ENCODE measurements at places on chromosomes 2 and 18.

DNA sequence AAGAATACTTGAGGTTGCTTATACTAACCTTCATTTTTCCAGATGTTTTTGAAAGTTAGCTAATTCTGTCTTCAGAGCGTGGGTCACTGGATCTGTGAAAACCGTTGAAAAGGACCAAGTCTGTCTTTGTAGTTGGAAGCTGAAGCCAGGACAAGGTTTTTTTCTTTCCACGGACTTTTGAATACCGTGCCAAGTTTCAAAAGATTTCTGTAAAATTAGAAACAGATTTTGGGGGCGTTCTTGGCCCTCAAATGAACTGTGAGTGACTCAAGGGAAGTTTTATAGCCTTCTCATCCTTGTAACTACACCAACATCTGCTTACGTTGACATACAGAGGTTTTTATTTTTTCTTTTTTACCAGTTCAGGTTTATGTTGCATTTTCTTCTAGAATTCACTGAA lies at the start of gene FAP:
TSS of gene FAP (minus strand) at position 152 of the 400 bp plus-strand sequence. CDS start at position 34, 118 bp downstream.
- no peak for DNase-seq

- no peak for DNase-seq
Measured at GRCh38 chr2:183840061-183840584, 715.9 kb downstream of the NUP35 start.

DNA sequence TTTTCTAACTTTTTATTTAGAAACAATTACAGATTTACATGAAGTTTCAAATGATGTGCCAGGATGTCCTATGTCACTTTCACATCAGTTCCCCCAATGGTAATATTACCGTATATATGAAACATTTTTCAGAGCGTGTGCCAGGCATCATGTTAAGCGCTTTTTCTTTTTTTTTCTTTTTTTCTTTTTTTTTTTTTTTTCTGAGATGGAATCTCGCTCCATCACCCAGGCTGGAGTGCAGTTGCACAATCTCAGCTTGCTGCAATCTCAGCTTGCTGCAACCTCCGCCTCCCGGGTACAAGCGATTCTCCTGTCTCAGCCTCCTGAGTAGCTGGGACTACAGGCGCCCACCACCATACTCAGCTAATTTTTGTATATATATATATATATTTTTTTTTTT lies 5.6 kb upstream of the PPP4R1 start:
- DNase-seq, result no peak

DNA sequence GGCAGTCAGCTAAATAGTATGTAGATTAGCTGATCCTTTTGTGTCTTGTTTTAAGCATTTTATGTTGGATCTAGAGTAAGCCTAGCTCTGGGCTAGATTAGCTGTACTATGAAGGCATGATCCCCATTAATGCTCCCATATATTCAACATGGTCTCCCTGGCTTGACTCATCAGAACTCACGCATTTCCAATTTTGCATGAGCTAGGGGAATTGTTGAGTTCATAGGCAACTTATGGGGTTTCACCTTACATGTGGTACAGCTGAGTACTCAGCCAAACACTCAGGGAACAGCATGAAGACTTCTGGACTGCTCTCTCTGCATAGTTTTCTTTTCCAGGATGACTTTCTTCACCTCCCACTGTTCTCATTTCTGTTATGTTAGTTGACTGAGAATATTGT lies 248.2 kb downstream of the TMX3 start:
- no peak for DNase-seq

GRCh38 chr2:80459028-80459427 lies 154.5 kb upstream of the LRRTM1 start:
- DNase-seq, result no peak

DNA sequence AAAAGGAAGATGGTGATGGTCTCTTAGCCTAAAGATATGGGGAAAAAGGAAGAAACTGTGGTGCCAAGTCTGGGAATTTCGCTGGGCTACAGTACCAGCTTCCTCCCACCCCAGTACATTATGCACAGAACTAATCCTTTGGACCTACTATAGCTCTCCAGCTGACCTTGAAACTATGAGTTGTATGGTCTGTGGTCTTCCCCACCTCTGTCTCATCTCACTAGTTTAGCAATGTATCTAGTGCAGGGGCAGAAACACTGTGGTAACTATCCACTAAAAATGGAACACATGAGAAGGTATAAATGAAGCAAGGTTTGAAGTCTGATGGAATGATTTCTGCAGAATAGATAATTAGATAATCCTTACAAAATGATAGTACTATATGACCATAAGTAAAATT lies 190.4 kb upstream of the CCDC150 start:
- no peak for DNase-seq

GRCh38 chr2:237432484-237433092 lies 18.6 kb upstream of the COL6A3 start:
- DNase-seq, result peak; percentile 65

DNA sequence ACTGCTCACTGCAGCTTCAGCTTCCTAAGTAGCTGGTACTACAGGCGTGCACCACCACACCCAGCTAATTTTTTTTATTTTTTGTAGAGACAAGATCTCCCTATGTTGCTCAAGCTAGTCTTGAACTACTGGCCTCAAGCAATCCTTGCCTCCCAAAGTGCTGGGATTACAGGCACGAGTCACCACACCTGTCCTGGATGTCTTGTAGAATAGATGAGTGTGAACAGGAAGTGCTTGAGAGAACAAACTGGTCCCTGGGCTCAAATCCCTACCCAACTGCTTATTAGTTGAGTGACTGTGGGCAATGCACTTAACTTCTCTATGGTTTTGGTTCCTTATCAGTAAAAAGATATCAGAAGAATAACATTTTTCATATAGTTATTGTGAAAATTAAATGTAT lies 34.2 kb downstream of the PKDCC start:
- DNase-seq, result no peak

GRCh38 chr2:23499439-23499838 lies 114.5 kb downstream of the KLHL29 start:
- no peak for DNase-seq

DNA sequence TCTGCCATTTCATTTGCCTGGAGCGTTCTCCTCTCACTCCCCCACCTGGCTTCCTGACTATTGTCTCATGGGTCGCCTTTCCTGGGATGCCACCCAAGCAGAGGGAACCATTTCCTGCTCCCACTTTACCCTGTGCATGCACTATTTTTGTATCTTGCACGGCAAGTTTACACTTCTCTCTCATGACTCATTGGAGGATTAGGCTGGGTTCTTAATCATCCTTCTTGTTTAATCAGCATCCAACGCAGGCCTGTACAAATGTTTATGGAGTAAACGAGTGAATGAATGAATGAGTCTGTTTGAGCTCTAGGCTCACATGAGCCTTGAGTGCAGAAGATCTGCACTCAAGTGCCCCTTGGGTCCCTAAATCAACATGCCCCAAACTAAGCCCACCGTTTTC lies 3.8 kb upstream of the ARHGAP25 start:
- no peak for DNase-seq

DNA sequence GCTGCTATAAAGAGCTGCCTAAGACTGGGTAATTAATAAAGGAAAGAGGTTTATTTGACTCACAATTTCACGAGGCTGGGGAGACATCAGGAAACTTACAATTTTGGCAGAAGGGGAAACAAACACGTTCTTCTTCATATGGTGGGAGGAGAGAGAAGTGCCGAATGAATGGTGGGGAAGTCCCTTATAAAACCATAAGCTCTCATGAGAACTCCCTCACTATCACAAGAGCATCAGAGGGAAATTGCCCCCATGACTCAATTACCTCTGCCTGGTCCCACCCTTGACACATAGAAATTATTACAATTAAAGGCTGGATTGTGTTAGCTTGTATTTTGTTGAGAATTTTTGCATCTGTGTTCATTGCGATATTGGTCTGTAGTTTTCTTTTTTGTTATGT lies 460.5 kb upstream of the RAB6C start:
- DNase-seq, result no peak

GRCh38 chr2:65464604-65465003 lies 32.2 kb upstream of the SPRED2 start:
- DNase-seq, result no peak

DNA sequence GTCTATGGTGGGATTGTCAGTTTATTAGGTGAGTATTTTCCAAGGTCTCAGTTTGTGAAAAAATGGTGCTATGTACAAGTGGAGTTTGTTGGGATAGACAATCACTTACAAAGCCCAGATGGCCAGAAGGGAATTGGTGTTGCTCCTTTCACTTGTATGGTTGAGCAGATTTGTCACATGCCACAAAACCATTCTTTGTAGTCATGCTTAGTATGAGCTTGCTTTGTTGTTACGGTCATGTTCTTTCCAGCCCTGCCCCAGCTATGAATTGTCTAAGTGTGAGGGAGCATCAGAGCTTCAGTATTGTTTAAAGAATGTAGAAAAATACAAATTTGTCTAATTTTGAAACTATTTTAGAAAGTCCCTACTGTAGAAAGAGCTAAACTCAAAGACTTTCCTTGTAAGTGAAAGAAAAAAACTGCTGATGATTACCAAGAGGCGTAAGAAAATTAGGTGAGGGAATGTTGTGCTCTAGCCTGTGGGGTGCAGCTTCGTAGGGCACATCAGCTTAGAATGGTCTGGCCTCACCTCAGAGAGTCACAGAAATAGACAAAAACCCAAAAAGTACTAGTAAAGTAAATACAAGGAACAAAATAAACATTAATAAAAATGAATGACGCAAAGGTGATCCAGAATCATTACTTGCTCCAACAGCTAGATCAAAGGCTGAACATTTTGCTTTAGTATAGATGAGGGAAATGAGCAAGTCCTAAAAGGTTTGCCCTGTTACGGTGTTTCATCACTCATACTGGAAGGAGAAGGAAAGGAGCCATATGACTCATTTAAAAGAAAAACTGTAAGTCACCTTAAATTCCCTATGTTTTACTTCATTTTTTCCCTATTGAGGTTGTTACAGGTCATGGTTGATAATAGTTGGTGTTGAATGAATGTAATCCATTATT lies 9.2 kb downstream of the TGIF1 start:
- no peak for DNase-seq

DNA sequence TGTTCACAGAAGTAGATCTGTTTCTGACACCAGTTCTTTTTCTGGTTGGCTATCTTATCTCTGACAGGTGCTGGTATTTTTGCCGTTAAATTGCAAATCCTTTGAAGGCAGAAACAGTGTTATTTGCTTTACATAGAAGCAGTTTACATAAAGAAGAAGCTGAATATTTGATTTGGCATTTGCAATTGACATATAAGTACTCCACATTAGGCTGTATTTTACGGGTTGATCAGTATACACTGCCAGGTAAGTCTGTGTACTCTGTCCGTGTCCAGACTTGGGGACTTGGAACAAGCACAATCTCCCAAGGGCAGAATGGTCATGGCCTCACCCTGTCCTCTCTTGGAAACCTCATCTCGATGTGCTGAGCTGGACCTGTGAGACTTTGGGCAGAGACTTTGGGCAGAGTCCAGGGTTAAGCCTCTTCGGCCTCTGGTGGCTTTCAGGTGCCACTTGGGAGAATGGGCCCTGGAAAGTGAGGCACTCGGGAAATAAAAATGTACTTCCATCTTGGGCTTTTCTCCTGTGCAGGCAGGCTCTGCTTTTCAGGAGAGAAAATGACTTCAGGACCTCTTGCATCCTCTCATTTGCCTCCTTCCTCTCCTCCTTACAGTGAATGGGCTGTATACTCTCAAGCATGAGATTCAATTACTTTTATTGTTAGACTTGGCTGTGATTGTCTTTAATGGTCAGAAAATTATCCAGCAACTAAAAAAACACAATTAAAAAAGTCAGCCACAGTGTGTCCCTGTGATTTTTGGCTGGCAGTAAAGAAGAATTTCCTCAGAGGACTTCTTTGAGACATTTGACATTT lies 108.5 kb downstream of the RAPGEF4 start:
- no peak for DNase-seq

DNA sequence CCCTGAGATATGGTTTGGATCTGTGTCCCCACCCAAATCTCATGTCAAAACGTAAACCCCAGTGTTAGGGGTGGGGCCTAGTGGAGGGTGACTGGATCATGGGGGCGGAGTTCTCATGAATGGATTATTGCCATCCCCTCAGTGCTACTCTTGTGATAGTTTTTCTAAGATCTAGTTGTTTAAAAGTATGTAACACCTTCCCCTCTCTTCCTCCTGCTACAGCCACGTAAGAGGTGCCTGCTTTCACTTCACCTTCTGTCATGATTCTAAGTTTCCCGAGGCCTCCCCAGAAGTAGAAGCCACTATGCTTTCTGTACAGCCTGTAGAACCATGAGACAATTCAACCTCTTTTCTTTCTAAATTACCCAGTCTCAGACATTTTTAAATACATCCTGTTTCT lies 16.9 kb downstream of the PUM2 start:
- DNase-seq, result no peak

- DNase-seq, result no peak
Measured at GRCh38 chr2:180705122-180705521, 275.3 kb upstream of the UBE2E3 start.

DNA sequence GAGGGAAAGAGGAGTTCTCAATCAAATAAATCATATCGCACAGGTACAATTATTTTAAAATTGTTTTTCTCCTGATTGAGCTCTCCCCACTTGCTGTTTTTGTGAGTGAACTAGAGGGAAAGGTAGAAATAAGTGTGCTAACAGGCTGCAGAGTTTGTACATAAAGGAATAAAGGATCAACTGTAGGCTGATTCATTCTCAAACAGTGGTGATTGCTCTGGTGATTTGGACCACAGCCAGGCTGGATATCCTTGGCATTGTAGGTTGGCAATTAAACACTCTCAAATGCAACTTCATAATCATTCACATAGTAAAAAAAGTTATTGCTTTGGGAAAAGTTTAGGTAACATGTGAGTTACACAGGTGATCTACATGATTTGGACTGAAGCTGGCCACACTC lies 29.8 kb downstream of the LRP1B start:
- no peak for DNase-seq

GRCh38 chr2:80019571-80020460 lies 284.7 kb downstream of the LRRTM1 start:
- no peak for DNase-seq

GRCh38 chr2:3588084-3588483 lies 6.8 kb upstream of the COLEC11 start:
- no peak for DNase-seq

DNA sequence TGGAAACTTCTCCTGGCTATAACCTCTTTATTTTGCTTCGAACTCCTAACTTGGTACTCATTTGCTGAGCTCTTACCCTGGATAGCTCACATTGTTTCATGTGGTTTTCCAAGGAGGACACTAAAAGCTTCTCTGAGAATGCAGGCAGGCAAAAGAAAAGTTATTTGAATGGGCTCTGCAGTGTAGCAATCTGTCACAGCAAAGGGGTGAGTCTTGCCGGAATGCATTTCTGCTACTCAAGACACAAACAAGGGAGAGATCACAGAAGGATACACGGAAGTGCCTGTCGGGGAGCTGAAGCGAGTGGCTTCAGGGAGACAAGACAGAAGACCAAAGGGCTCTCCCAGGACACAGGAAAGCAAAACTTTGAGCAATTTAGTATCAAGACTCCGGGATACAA lies 265.4 kb downstream of the SS18 start:
- no peak for DNase-seq
